Vagina (tissue), 2 donors: ENCODE measurements at places on chromosomes 13 and 19.

GRCh38 chr13:109974354-109974753 is 188.0 kb upstream of the IRS2 start:
- no peak for DNase-seq

- DNase-seq: no peak
Measured at GRCh38 chr19:2691951-2692350, 10.5 kb downstream of the GNG7 start.

DNA sequence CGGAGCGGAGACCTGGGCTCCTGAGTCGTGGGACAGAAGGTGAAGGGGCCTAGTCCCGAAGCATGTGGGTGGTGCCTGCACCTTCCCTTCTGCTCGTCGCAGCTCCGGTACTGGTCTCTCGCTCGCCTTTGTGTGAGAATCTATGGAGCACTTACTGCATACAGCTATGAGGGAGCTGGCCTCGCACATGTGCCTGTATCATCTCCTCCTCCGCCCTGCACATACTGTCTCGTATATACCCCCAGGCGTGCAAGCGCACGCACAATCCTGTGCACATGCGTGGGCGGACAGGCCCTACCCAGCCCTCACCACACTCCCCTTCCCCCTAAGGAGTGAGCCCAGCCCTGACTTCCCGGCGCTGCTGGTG is 8.7 kb downstream of the PIK3R2 start:
- peak; percentile 85 for DNase-seq

DNA sequence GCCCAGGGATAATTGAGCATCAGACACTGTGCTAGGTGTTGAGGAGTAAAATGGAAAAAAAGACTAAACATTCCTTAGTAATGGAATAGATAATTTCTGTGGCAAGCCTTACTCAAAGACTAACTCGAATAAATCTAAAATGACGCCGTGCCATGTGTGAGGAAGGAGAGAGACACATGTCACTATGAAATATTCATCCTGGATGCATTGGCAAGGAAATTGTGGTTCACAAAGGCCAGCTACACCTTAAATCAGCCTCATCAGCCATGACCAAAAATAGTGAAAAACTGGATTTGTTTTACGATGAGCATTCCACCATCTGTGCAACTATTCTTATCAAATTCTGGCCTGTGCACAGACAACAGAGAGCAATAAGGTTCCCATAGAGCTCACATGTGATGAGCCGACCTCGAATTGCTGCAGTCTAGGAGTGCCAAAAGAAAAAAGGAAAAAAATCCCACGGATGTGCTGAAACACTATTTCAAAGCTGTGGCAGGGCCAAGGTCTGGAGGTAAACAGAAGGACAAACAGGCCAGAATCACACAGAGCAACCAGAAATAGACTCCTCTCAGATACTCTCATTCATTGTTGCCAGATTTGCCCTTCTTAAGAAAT is 505.7 kb downstream of the EFNB2 start:
- DNase-seq: no peak

GRCh38 chr13:91537376-91537775 is 139.0 kb downstream of the GPC5 start:
- no peak for DNase-seq

GRCh38 chr13:53079691-53080090 is 51.1 kb downstream of the OLFM4 start:
- no peak for DNase-seq

DNA sequence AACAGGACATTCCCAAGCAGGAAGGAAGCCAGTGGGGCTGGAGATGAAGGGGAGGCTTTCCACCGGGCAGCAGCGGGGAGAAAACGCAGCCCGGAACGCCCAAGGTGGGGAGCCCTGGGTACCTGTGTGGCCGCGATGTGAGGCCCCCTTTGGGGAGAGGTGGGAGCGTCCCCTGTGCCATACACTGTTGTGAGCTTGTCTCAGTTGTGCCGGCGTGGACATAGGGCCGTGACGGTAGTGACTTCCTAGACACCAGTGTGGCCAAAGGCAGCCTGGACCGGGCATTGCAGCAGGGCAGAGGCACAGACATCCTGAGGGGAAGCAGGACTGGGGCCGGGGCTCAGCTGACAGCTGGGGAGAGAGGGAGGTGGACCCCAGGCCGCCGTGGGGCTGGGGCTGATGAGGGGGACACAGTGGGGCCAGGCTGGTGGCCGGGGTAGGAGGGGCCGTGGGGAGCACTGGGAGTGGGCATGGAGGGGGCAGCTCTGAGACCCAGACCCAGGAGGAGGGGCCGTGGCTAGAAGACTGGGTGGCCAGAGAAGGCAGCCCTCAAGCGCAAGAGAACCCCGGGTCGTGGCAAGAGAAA is 38.5 kb upstream of the TFDP1 start:
- no peak for DNase-seq

- DNase-seq: no peak
Measured at GRCh38 chr13:76503766-76504165, 382.4 kb downstream of the KCTD12 start.

DNA sequence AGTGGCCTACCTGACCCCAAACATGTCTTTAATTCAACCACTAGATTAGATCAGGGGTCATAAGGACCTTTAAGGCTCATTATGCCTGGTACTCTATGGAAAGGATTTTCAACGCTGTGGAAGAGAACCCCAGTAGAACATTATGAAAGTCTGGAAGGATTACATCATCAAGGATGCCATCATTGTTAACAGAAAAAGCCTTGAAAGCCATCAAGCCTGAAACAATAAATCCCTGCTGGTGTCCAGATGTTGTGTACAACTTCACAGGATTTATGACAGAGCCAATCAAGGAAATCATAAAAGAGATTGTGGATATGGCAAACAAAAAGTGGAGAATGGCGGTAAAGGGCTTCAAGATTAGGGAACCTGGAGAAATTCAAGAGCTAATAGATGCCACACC is 59.7 kb downstream of the NAA16 start:
- no peak for DNase-seq

GRCh38 chr13:110158226-110158625 is 148.7 kb downstream of the COL4A1 start:
- DNase-seq: no peak

GRCh38 chr13:103184413-103184812 is 118.2 kb upstream of the SLC10A2 start:
- DNase-seq: no peak

GRCh38 chr13:85685436-85685835 is 113.8 kb downstream of the SLITRK6 start:
- no peak for DNase-seq

- no peak for DNase-seq
Measured at GRCh38 chr13:85166891-85167290, 632.3 kb downstream of the SLITRK6 start.

- no peak for DNase-seq
Measured at GRCh38 chr19:32802840-32803239, 66.7 kb downstream of the SLC7A9 start.

- no peak for DNase-seq
Measured at GRCh38 chr19:42042455-42043170, 27.4 kb downstream of the GRIK5 start.

GRCh38 chr19:38425222-38425809 is 703 bp downstream of the RASGRP4 start:
- DNase-seq: no peak

DNA sequence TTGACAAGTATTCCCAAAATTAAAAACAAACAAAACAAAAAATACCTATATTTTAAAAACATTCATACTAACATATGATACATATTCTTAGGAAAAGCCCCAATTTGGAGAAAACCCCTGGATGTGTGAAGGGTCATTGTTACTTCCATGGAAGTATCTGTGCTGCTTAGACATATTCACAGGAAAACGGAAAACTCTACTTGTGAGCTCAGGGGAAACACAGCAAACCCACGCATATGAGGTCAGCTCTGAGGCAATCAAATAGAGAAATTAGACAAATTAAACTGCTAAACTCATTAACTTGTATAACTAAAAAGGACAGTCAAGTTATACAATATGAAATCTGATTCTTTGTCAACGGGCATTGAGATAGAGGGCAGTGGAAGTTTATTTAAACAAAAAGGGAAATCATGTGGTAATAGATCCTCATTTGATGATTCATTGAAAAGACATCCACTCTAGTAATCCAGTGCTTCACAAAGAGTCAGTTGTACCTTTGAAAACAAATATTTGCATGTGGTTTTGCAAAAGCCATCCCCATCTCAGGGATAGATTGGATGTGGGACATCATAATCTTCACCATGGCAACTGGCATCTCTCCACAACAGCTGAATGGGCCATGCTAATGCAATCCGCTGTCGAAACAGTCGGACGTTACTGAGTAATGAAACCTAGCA is 423.4 kb downstream of the ITGBL1 start:
- no peak for DNase-seq
